ENCODE measurements at places on chromosomes 12 and 14.

DNA sequence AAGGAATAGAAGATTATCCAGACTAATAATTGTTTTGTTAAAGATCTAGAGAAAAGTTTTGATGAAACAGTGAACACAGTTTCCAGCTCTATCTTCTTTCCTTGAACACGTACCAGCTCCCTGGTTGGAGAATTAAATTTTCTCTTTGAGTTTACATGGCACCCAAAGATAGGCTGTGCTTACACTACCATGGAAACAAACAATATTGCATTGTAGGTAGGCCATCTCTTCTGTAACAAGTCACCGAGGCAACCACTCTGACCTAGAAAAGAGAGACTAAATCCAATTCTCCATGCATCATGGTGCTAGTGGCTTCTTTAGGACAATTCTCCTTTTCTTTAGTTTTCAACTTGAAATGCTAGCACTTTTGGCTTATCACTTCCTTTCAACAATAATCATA is 9.9 kb downstream of the BMAL2 start:
- no peaks in the 10 kb centered on the region for H3K36me3 ChIP-seq
- no peak overlapping the region for H3K4me3 ChIP-seq
- H3K27ac ChIP-seq: no peak overlapping the region
- no peaks in the 10 kb centered on the region for H3K4me1 ChIP-seq
- no peak for DNase-seq

DNA sequence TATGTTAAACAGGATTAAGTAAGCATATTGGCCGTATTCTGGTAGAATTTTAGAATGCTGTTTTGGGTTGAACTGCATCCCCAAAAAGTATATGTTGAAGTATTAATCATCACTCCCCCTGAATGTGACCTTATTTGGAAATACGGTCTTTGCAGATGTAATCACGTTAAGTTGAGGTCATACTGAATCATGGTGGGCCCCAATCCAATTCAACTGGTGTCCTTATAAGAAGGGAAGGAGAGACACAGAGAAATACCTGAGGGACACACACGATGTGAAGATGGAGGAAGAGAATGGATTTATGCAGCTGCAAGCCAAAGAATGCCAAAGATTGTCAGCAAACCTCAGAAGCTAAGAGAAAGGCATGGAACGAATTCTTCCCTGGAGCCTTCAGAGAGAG is 268.6 kb downstream of the ITPR2 start:
- no peaks in the 10 kb centered on the region for H3K4me1 ChIP-seq
- H3K4me3 ChIP-seq: no peak overlapping the region
- H3K36me3 ChIP-seq: no peaks in the 10 kb centered on the region
- no peak for DNase-seq
- no peaks in the 10 kb centered on the region for H3K27me3 ChIP-seq
- H3K27ac ChIP-seq: no peak overlapping the region

- no peaks in the 10 kb centered on the region for H3K27me3 ChIP-seq
- no peak for DNase-seq
- H3K27ac ChIP-seq: no peak overlapping the region
These were observed 15.4 kb downstream of the BDKRB1 start for GRCh38 chr14:96271421-96271762.

DNA sequence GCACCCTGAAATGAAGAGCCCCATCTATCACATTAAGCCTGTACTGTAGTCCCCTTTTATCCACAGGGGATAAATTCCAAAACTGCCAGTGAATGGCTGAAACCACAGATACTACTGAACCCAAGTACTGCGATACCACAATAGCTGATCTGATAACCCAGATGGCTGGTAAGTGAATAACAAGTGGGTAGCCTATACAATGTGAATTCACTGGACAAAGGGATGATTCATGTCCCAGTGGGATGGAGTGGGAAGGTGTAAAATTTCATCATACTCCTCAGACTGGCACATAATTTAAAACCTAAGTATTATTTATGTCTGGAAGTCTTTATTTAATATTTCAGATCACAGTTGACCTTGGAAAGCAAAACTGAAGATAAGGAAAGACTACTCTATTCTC is 201.3 kb downstream of the GPHN start:
- no peak overlapping the region for H3K4me3 ChIP-seq
- no peaks in the 10 kb centered on the region for H3K36me3 ChIP-seq
- DNase-seq: no peak
- no peaks in the 10 kb centered on the region for H3K27me3 ChIP-seq

DNA sequence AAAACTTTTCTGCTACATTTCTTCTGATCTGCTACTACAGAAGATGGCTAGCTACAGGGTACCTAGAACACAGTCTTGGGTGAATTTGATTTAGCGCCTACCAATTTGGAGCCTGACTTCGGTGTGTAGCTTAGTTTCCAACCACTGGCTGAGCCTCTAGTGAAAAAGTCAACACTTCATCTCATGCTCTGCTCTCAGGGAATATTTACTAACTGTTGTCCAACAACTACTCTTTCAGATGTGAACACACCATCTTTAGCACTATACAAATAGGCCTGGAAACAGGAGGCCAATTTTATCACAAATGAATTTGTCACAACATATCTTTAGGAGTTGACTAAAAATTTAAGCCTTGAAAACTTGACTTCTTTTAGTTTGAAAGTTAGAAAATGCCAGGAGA is 167.9 kb downstream of the NELL2 start:
- H3K27ac ChIP-seq: no peak overlapping the region
- H3K4me3 ChIP-seq: no peak overlapping the region
- no peaks in the 10 kb centered on the region for H3K4me1 ChIP-seq
- no peaks in the 10 kb centered on the region for H3K27me3 ChIP-seq
- H3K36me3 ChIP-seq: no peaks in the 10 kb centered on the region

- H3K4me3 ChIP-seq: no peak overlapping the region
- H3K27ac ChIP-seq: no peak overlapping the region
- no peaks in the 10 kb centered on the region for H3K27me3 ChIP-seq
- DNase-seq: peak; percentile 35
These were observed 16.1 kb upstream of the KRT73 start for GRCh38 chr12:52634266-52635056.

- H3K36me3 ChIP-seq: no peaks in the 10 kb centered on the region
- H3K4me3 ChIP-seq: no peak overlapping the region
- no peak for DNase-seq
- H3K27me3 ChIP-seq: no peaks in the 10 kb centered on the region
- H3K27ac ChIP-seq: no peak overlapping the region
These were observed 35.3 kb downstream of the NUBPL start for GRCh38 chr14:31596342-31597095.

- no peaks in the 10 kb centered on the region for H3K27me3 ChIP-seq
- no peak overlapping the region for H3K27ac ChIP-seq
- no peak for DNase-seq
- H3K4me3 ChIP-seq: no peak overlapping the region
These were observed 27.1 kb downstream of the PLEKHG7 start for GRCh38 chr12:92729773-92730305.

- no peaks in the 10 kb centered on the region for H3K27me3 ChIP-seq
- peak overlapping the region; percentile 30 for H3K27ac ChIP-seq
- H3K36me3 ChIP-seq: no peaks in the 10 kb centered on the region
- no peak for DNase-seq
These were observed 3.0 kb downstream of the MIS18BP1 start for GRCh38 chr14:45249856-45250575.

- no peak overlapping the region for H3K27ac ChIP-seq
- peaks cover 56% of the 10 kb centered on the region for H3K36me3 ChIP-seq
- no peaks in the 10 kb centered on the region for H3K27me3 ChIP-seq
- no peaks in the 10 kb centered on the region for H3K4me1 ChIP-seq
- no peak overlapping the region for H3K4me3 ChIP-seq
These were observed 38.8 kb downstream of the FBXO21 start for GRCh38 chr12:117151403-117152031.

DNA sequence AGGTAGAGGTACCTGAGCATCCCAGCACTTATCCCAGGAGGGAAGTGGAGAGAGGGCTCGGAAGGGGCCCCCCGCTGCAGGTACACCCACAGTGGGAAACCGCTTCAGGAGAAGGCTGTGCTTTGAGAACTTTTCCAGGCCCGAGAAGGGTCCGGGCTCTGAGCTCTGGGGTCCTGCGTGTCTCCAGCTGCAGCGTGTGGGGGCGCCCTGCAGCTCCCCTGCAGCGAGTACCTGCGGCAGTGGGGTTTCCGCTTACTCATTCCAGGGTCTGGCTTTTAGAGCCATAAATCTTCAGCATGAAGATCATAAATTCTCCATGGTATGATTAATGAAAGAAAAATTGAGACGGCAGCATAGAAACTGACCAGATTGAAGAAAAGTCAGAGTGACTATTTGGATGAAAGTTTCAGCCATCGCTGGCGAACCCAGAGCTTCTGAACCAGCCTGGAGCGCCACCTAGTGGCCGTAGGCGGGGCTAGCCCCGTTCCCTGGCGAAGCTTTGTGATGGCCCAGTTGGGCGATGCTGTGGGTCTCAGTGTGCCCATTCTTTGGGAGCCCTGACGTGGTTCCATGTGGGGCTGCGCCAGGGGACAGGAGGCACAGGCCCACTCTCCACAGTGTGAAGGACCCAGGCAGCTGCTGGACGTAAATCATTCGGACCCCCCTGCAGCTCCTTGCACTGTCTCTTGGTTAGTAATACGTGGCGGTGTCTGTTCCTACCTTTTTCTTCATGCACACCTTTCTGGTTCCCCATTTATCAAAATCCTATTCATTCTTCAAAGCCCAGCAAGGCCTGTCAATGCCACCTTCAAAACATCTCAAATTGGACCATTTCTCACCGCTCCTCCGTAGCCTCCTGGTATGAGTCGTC is 198.2 kb downstream of the TSPAN9 start:
- H3K36me3 ChIP-seq: no peaks in the 10 kb centered on the region
- H3K4me1 ChIP-seq: no peaks in the 10 kb centered on the region
- no peak overlapping the region for H3K27ac ChIP-seq
- H3K27me3 ChIP-seq: no peaks in the 10 kb centered on the region

- no peak overlapping the region for H3K4me3 ChIP-seq
- no peaks in the 10 kb centered on the region for H3K27me3 ChIP-seq
- H3K36me3 ChIP-seq: no peaks in the 10 kb centered on the region
- peaks cover 1% of the 10 kb centered on the region for H3K4me1 ChIP-seq
These were observed 74.8 kb upstream of the DICER1 start for GRCh38 chr14:95231966-95232633.

- DNase-seq: no peak
- no peak overlapping the region for H3K4me3 ChIP-seq
- H3K27me3 ChIP-seq: no peaks in the 10 kb centered on the region
- H3K36me3 ChIP-seq: no peaks in the 10 kb centered on the region
- H3K27ac ChIP-seq: no peak overlapping the region
- no peaks in the 10 kb centered on the region for H3K4me1 ChIP-seq
These were observed 129.6 kb downstream of the EMP1 start for GRCh38 chr12:13326076-13326475.

DNA sequence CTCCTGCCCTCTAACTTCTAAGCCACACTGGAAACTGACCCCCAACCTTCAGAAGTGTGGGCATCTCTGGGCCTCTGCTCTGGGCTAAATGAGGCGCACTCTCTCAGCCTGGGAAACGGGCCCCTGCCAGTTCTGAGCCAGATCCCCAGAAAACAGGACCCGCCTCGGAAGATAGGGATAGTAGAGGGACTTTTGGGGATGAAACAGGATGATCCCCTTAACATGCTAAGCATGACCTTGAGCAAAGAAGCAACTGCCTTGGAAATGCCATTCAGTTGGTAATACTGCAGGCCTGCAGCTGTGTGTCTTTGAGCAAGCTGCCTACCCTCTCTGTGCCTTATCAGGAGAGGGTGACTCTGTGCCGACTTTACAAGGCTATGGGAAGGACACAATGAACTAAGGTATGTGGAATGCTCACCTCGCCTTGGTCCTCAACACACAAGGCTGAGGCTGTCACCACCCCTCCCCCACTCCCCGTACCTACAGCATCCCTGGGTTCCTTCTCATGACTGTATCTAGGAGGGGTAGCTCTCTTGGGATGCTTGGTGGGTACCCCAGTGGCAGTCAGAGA is 54.0 kb downstream of the NCOR2 start:
- no peaks in the 10 kb centered on the region for H3K36me3 ChIP-seq
- DNase-seq: no peak
- peaks cover 60% of the 10 kb centered on the region for H3K4me1 ChIP-seq
- H3K4me3 ChIP-seq: no peak overlapping the region

DNA sequence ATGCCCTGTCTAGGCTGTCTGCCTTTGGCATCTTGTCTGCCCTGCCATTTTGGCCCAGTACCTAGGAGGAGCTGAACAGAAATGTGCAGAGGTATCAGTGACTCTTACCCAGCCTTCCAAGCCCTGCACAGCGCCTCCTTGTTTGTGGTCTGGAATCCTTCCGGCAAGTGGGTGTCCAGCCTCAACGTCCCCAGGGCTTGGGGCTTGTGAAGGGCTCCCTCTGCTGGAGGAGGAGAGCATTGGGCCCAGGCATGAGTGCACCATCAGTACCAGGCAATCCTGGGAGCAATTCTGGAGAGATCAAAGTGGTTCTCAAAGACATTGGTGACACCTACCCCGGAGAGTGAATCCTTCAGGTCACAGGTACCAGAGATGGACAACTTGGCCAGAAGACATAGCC is 2.4 kb upstream of the TCL1B start:
- H3K27ac ChIP-seq: no peak overlapping the region
- no peaks in the 10 kb centered on the region for H3K27me3 ChIP-seq
- H3K36me3 ChIP-seq: no peaks in the 10 kb centered on the region
- H3K4me3 ChIP-seq: no peak overlapping the region

DNA sequence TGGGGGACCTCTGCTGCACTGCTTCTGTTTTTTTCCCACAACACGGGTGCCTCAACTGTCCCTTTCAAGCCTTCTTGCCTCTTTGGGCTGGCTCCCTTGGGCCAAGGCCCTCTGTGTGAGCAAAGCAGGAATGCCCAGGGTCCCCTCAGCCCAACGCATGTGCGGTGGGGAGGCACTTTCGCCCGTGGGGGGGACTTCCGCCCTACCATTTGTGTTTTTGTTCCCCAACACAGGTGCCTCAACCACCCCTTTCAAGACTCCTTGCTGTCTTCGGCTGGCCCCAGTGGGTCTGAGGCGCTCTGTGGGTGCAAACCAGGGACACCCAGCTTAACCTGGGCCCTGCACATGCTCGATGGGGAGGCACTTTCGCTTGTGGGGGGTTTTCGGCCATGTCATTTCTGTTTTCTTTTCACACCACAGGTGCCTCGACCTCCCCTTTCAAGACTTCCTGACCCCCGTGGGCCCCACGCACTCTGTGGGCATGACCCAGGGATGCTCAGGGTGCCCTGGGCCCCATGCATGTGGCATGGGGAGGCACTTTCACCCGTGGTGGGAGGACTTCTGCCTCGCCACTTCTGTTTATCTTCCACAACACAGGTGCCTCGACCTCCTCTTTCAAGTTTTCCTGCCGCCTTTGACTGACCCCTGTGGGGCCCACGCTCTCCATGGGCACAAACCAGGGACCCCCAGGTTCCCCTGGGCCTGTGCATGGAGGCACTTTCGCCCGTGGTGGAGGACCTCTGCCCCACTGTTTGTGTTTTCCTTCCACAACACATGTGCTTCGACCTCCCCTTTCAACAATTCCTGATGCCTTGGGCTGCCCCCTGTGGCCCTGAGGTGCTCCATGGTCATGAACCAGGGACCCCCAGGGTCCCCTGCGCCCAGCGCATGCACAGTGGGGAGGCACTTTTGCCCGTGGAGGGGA is 365.7 kb downstream of the ALG10 start:
- H3K27ac ChIP-seq: no peak overlapping the region
- DNase-seq: no peak
- no peaks in the 10 kb centered on the region for H3K4me1 ChIP-seq
- no peaks in the 10 kb centered on the region for H3K36me3 ChIP-seq
- H3K27me3 ChIP-seq: no peaks in the 10 kb centered on the region

Data from ascending aorta (tissue), 2 donors.